ENCODE measurements at places on chromosomes 6 and 20. TPM values are rescaled to one million over a fixed set of nuclear protein-coding genes. Genes with fewer than 3 reads are reported as not detected.

GRCh38 chr6:30007132-30007764 lies 53.8 kb upstream of the POLR1H start:
- no peak for DNase-seq

Gene BIRC7
- 0.42 TPM for total RNA-seq

Gene GJA10
- total RNA-seq, result not detected

DNA sequence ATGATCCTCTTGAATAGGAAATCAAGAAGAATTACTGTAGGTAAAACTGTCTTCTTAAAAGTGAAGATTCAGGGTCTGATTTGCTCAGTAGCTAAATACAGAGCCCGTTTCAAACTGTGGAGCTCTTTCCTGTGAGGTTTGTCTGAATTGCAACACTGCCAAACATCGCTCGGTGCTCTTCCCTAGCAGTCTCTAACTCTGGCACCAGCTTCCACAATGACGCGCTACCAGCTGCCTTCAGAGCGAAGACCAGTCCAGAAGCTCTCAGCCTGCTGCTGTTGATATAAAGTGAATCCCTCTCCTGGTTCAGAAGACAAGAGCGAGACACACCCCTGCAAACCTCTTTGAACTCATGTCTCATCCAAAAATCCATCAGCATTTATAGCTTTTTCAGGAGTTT lies 447.0 kb downstream of the LMBRD1 start:
- no peak for DNase-seq
